ENCODE measurements at places on chromosomes 11 and 22.

- DNase-seq, result no peak
Observed at GRCh38 chr22:45550416-45550815, 47.7 kb downstream of the FBLN1 start.

DNA sequence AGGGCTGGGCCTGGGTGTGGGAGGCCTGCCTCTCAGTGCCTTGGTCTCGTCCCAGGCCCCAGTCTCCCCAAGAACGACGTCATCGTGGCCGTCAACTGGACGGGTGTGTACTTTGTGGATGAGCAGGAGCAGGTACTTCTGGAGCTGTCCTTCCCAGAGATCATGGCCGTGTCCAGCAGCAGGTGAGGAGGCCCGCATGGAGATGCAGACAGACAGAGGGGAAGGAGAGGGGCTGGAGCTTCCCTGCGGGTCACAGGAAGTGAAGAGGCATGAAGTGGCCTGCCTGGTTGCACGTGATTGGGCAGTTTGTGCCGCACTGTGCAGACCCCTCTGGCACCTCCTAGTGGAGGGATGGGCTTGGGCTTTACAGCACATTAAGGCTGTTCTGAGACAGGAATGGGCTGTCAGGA, 70.4 kb downstream of the MYO7A start:
- DNase-seq, result no peak

DNA sequence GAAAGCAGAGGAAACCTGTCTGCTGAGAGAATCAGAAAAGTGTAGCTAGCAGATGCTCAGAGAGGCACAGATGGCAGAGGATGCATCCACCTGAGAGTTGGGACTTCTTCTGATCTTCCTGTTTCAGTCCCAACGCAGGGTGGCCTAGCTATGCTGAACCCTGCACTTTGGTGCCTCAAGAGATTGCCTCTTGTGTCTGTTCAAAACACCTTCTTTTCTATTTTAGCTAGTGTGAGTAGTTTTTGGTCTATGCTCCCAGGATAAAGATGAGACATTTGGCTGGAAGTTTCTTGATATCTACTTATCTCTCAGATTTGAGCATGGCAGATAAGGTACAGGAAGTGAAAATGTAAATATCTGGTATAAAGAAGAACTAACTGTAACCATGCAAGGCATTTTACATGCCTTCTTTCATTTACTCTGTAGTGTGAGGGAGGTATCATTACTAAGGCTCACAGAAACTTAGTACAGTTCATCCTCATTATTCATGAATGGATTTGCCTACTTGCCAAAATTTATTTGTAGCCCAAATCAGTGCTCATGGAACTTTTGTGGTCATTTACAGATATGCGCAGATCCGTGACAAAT, 47.0 kb upstream of the PSMA1 start:
- DNase-seq, result no peak

DNA sequence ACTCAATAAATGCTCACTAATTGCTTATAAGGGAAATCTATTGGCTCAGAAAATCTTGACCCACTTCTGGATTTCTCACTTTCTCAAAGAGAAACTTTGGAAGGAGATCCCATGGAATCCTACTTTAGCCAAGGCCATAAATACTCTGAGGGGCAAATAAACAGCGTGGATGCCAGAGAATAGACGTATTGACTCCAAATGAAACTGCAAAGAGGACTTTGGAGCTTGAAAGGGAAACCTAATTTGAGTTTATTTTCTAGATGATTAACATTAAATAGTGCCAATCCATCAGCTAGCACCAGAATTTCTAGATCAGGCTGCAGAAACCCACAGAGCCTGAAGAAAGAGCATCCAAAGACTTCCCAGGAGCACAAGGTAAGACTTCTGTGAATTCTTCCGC, at the start of gene MS4A18:
TSS of gene MS4A18 (plus strand) at position 301 of the 400 bp plus-strand sequence.
- no peak for DNase-seq

DNA sequence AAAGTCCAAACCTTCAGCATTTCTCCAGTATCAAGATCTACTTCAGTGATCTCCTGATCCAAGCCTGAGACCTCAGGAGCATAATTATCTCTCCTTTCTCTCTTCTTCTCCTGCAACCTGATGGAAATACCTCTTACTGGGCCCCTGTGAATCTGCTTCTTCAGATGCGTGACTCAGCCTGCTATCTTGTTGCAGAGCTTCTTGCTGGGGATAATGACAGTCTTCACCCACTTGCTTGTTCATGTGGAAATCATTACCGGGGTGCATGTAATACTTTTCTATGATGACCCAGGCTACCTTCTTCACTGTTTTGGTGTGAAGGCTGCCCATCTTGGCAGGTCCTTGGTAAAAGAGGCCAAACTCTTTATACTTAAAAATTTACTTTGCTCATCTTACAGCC, 140.0 kb upstream of the POU2AF2 start:
- DNase-seq, result no peak

DNA sequence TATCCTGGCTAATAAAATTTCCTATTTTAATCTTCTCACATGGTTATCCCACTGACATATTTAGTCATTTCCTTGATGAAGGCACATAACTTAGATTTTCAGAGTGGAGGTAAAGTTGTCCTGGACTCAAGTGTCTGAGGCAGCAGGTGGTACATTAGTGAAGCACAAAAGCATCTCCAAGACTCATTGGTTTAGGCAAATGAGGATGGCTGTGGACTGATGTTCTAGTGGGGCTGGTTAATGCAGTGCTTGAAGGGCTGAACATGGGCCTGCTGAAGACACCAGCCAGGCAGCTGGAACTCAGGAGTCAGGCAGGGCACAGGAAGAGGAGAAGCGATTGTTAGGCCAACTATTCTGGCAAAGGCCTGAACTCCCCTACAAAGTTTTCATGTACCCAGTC, 76.3 kb upstream of the SESN3 start:
- DNase-seq, result no peak

GRCh38 chr11:130600139-130600538, 151.7 kb downstream of the ADAMTS15 start:
- DNase-seq, result no peak

DNA sequence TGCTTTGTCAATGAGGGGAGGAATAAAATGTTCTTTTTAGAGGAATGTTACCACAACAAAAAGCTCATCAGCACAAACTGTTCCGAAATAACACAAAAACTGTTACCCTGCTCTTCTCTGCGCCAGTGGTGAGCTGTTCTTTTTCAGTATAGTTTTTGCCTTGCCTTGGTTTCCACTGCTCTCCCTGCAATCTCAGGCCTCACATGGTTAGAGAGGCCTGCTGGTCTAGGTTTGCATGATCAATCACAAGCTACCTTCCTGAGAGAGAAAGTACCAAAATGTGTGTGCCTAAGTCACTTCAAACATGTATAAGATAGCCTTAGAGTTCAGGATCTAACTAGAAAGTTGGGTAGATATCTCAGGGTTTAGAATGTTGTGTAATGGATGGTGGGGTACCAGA, 114.6 kb downstream of the STIM1 start:
- DNase-seq, result no peak

GRCh38 chr22:33894036-33894435, 26.2 kb downstream of the LARGE1 start:
- no peak for DNase-seq

GRCh38 chr22:47307326-47307725, 544.9 kb downstream of the TBC1D22A start:
- DNase-seq, result no peak

GRCh38 chr11:78651136-78651775, 76.6 kb upstream of the NARS2 start:
- no peak for DNase-seq

DNA sequence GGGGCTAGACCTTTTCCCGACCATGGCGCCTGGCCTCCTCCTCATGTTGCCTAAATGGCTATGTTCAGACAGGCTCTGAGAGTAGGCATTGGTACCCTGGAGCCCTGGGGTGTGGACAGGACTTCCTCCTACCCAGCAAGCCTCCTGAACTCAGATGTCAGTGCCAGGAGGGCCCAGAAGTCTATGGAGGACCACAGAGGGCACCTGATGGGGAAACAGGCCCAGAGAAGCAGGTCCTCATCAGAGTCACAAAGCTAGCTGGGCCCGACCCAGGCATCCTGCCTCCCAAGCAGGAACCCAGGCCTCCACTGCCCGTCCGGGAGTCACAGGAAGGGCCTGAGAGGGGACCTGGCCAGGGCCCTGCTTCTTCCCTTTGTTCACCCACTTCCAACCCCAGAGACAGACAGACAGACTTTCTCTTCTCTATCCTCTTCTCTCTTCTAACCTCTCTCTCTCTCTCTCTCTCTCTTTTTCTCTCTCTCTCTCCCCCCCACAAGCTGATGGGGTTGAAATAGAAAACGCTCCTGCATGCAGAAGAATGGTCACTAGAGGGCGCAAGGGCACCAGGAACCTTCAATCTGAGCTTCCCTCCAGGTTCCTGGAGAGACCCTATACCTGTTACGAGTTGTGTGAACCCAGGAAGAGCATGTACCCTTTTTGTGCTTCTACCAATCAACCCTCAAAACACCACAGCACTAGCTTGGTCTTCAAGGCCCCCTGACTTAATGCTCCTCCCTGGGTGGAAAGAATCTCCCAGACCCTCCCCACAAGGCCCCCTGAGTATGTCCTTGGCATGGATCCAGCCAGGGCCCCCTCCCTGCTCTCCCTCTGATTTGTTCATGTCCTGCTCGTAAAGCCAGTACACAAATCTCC, 27.1 kb downstream of the ARAP1 start:
- peak; percentile 60 for DNase-seq

DNA sequence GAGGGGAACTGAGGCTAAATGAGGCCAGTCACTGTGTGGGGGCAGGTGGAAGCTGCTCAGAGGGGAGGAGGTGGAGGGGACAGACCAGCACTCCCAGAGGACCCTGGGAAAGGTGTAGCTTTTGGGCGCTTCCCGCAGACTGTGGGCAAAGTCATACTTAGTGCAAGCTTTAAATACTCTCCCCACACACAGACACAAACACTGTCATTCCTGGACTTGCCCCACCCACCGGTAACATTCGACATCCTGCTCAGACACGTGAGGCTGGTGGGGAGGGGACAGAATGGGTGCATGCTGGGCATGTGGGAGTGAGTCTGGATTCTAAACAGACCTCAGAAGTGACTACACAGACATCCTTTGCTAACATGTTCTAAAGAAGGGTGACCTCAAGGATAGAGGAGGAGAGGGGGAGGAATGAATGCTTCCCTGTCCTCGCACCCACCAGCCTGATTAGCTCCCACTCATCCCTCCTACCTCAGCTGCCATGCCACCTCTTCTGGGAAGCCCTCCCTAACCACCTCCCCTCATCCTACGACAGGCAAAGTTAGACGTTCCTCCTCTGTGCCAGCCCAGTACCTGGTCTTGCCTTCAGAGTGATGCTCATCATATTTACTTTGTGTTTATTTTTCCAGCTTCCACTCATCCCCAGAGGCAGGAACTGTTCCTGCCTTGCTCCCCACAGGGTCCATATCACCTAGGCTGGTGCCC, 22.2 kb downstream of the TSKU start:
- DNase-seq, result no peak

GRCh38 chr11:121337078-121337477, 44.5 kb downstream of the SC5D start:
- no peak for DNase-seq

DNA sequence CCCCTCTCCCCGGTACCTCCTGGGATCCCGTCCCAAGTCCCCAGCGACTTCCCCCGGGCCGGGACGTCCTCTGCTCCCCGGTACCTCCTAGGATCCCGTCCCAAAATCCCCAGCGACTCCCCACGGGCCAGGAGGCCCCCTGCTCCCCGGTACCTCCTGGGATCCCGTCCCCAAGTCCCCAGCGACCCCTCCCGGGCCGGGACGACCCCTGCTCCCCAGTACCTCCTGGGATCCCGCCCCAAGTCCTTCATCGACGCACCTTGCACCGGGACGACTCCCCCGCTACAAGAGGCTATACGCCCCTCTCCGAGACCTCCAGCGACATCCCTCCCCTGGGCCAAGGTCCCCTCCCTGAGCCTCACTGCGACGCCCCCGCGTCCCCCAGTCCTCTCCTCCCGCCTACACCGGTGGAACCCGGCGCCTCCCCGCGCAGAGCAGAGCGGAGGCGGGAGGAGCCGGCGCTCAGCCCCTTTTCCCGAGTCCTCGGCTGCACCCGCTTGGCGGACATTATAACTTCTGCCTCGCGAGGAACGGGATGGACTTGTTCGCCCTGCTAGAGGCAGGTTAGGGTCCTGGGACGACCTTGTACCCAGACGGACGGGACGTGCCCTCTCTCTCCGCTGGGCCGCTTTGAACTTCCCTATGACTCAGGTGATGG, 912 bp downstream of the KREMEN1 start:
- no peak for DNase-seq

DNA sequence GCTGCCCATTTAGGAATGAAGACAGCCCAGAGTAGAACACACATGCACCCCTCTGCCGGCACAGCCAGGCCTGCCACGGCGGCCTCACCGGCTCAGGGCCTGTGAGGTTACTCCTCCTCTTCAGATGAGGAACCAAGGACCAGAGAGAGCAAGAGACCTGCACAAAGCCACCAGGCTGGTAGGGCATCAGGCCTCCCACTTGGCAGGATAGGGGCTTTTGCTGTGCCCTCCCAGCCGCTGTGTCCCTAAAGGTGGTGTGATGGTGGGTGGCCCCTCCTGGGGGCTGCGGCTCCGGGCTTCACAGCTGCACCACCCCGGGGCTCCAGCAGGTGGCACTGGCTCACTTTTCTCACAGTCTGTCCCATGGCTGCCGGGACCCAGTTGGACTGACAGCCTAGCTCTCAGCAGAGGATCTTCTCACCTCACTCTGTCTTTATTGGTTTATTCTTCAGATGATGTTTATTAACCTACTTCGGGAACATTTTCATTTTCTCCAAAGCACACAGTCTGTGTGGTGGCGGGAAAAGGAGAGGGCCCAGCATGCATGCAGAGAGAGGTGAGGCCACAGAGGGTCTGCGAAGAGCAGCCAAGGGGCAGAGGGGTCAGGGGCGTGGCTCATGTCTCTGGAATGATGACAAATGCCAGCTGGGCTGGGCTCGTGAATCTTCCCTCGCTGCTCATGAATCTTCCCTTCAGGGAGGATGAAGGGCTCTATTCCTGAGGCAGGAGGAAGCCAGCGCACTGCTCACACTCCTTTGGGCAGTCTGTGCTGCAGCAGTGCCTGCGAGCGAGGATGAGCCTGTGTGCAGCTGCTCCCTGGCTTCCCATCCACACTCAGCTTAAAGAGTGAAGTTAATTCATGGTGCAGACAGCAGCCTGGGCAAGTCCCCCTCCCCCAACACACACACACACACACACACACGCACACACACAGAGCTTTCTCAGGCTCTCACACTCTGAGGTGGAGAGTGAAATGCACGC, 101.1 kb upstream of the PITPNB start:
- DNase-seq, result peak; percentile 7

DNA sequence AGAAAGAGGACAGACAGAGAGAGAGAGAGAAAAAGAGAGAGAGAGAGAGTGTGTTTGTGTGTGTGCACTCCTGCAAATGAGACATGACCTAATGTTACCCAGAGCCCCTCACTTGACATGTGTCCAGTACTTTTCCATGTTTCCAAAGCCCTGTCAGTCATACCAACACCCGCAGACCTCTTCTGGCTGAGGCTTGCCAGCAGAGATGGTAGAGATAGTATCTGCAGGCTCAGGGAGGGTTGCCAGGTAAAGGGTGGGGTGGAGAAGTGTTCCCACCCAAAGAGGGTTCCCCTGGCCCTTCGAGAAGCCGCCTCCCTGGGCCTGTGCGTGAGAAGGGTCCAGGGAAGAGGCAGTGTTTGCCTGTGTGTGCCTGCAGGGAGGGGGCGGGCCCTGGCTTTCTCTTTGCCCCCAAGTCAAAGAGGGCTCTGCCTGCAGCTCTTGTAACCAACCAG, 40.7 kb downstream of the POU2F3 start:
- no peak for DNase-seq
